ENCODE measurements at places on chromosomes 1 and 21.

GRCh38 chr1:198699167-198700015, 60.6 kb downstream of the PTPRC start:
- DNase-seq = peak; percentile 87

DNA sequence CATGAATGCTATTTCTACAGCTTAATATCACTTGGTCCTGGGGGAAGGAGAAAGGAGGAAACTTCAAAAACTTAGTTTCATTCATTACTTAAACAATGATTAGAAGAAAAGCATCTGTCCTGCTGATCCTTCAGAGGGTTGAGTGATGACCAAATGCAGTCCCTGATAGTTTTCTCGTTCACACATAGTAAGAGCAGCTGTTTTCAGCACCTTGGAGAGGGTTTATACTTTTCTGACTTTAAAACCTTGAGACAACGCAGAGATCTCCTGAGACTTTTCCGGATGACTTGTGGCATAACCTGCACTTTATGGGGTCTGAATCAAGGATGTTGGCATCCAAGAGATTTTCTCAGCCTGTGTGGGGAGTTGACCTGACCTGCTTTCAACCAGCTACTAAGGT, 94.0 kb upstream of the KCND3 start:
- no peak for DNase-seq

DNA sequence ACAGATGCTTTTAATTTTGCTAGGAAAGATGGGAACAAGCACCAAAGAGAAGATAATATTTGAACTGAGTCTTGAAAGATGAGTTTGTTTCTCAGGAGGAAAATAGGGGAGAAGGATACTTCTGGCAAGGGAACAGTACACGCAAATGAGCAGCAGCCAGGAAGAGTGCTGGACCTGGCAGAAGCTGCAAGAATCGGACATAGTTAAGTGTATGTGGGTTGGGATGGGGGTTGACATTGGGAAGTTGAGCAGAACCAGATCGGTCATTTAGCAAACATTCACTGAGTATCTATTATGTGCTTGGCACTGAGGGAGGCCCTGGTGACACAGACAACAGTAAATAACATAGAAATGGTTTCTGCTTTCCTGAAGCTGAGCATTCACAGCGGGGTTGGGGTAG, 198.8 kb downstream of the PLPP3 start:
- DNase-seq = no peak

- no peak for DNase-seq
These were observed 50.2 kb upstream of the IVNS1ABP start for GRCh38 chr1:185367218-185367617.

- DNase-seq = no peak
These were observed 4.9 kb upstream of the MIIP start for GRCh38 chr1:12014141-12014991.

DNA sequence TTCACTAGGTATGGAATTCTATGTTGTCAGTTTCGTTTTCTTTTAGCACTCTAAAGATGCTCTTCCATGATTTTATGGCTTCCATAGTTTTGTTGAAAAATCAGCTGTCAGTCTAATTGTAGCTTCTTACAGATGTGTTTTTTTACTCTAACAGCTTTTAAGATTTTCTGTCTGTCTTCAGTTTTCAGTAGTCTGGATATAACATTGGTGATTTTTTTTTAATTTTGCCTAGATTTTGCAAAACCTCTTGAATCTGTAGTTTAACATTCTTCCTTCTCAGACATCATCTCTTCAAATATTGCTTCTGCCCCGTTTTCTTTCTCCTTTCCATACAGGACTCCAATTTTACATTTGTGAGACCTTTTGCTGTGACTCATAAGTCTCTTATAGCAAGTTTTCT, 17.9 kb upstream of the DYRK1A start:
- no peak for DNase-seq

GRCh38 chr21:31201144-31201543, 142.9 kb downstream of the TIAM1 start:
- no peak for DNase-seq

DNA sequence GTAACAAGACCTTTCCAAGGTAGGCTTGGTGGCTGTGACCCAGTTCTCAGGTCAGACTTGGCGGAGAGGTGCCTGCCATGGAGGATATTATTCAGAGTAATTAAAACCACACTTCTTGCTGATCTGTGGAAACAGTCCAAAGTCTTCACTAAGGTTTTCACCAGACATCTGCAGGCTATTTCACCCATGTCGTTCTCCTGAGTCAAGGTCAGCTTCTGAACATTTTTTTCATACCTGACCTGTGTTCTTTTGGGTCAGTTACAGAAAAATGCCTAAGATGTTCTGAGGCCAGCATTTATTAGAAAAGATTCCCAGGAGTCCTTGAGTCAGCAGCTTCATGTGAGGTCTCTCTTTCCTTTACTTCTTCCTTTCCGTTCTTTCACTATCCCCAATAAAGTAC, 54.9 kb downstream of the RGL1 start:
- DNase-seq = no peak

GRCh38 chr1:219659005-219659600, 46.2 kb upstream of the ZC3H11B start:
- peak; percentile 14 for DNase-seq

GRCh38 chr1:110316735-110317134, 22.4 kb upstream of the RBM15 start:
- no peak for DNase-seq

- no peak for DNase-seq
These were observed 4.6 kb upstream of the UMODL1 start for GRCh38 chr21:42066521-42066920.

- no peak for DNase-seq
These were observed 4.1 kb upstream of the GNPAT start for GRCh38 chr1:231236938-231237337.

GRCh38 chr1:233791721-233792120, 112.8 kb upstream of the SLC35F3 start:
- DNase-seq = no peak

DNA sequence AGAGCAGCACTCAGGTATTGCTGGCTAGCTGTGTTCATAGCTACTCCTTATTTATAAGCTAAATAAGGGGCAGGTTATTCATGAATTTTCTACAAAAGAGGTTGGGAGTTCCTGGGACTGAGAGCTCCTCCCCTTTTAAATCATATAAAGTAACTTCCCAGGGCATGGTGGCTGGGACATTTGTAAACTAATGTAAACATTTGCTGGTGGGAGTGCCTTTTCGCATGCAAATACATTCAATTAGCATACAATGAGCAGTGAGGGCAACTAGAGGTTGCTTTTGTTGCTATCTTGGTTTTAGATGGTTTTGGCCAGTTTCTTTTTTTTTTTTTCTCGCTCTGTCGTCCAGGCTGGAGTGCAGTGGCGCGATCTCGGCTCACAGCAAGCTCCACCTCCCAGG, 43.4 kb downstream of the GNPAT start:
- DNase-seq = no peak

DNA sequence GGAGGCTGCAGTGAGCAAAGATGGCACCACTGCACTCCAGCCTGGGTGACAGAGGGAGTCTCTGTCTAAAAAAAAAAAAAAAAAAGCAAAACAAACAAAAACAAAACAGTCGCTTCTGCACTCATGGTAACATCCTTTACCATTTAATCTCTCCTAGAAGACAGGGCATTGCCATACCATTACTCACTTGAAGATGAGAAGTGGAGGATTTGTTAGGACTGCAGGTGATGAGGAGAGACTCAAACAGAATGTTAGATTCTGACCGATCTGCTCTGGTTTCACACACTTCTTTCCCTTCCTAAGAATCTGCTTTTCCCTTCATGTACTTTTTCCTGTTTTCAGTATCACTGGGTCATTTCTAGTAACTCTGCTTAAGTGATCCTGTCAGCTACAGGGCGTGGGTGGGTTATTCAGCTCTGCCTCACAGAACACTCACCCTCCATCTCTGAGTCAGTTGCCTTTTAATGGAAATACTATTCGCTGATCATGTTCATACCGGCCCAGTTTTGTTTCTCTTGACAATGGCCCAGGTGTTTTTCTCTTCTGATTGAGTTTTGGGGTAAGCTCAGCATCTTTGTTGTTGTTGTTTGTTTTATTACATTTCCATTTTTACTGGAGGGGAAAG, 148.0 kb upstream of the ERG start:
- DNase-seq = no peak

GRCh38 chr21:29523646-29524045, 224.9 kb downstream of the BACH1 start:
- DNase-seq = peak; percentile 4

DNA sequence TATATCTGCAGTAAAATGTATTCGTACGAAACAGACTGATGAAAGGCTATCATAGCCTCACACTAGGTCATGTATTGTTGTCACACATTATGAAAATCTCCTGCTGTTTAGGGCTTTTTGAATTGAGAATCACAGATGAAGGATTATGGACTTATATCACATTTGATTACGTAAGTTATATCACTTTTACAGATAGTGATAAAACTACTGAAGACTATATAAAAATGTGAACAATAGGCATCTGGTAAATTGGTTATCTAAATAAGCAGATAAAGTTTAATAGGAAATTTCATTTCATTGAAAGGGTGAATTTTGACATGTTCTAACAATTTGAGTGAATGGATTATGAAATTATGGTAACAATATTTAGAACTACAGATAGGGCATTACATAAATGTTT, 20.0 kb downstream of the LAMC1 start:
- no peak for DNase-seq
